GM19239 (cell line): ENCODE measurements at places on chromosomes 5 and 9.
A peak's percentile ranks its signal among the peaks of the same experiment; 100 is the strongest.

- no peak for DNase-seq
Observed at GRCh38 chr5:174610968-174611367, 113.4 kb upstream of the MSX2 start.

DNA sequence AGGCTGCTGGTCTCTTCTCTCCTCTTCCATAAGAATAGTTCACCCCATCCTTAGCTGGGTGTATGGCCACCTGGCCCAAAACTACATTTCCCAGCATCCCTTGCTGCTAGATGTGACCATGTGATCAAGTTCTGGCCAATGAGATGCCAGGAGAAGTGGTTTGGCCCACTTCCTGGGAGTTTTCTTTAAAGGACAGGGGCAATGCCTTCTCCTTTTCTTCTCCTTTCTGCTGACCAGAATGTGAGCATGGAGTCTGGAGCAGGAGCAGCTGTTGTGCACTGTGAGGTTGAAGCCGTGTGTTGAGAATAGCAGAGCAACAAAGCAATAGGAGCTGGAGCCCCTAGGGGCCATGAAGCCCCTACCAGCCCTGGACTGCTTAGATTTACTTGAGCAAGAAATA, 36.8 kb downstream of the C9orf50 start:
- DNase-seq = peak; percentile 67

- DNase-seq = peak; percentile 62
Observed at GRCh38 chr5:150625831-150626746, 14.4 kb upstream of the SYNPO start.

DNA sequence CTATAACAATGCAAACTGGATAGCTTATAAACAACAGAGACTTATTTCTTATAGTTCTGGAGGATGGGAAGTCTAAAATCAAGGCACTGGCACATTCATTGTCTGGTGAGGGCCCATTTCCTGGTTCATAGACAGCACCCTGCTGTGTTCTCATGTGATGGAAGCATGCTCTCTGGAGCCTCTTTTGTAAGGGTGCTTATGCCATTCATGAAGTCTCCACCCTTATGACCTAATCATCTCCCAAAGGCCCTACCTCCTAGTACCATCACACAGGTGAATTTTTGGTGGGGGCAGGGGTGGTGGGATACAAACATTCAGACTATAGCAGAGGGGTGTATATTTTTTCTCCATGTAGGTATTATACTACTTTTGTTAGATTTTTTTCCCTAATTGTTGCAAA, 92.4 kb downstream of the UNC13B start:
- DNase-seq = no peak

DNA sequence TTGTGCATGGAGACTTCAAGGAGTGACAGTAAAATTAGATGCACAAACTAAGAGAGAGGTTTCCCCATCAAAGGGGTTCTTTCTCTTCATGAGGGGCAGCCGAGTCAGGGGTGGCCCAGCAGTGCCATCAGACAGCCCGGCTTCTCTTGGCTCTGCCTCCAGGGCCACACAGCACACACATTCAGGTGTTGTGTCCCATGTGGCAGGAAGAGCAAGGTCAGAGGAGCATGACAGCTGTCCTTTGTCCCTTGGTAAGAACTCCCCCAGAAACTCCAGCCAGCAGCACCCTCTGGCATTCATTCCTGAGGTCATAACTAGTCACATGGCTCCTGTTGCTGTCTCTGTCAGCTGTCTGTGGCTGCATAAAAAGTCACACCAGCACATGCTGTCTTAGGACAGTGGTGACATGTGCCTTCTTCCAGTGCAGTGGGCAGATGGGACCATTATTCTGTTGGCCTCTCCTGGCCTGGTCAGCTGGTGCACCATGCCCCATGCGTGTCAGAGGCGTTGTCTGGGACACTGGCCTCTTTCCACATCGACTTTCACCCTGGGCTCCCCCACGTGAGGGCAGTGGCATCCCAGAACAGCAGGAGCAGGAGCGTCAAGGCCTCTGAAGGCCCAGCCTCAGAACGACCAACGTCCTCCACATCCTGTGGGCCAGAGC, 78.4 kb upstream of the OTULINL start:
- DNase-seq = no peak

GRCh38 chr9:112839331-112839730, 51.3 kb downstream of the SLC46A2 start:
- DNase-seq = no peak
